ENCODE measurements at places on chromosomes 7 and 10.

GRCh38 chr10:86288695-86289576, 77.7 kb downstream of the GRID1 start:
- DNase-seq, result no peak

DNA sequence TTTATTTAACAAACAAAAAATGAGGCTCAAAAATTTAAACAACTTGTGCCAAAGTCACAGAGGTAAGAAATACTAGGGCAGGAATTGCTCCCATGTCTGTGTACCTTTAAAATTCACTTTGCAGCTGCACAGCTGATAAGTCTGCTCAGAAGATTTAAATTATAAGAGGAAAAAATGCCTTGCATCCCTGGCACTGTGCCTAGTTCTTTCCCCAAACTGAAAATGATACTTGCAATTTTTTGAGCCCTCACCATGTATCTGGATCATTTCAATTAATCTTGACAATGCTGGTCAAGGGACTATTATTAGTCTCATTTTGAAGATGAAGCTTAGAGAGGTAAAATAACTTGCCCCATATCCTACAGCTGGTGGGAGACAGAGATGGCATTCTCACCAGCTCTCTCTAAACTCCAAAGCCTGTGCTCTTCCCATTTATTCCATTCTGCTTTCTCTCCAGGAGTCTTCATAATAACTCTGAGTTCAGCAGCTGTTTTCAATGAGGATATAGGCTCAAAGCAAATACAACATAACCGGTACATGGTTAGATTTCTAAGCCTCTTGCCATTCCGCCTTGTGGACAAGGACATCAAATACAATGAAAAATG, 350.5 kb upstream of the LRRTM3 start:
- no peak for DNase-seq

DNA sequence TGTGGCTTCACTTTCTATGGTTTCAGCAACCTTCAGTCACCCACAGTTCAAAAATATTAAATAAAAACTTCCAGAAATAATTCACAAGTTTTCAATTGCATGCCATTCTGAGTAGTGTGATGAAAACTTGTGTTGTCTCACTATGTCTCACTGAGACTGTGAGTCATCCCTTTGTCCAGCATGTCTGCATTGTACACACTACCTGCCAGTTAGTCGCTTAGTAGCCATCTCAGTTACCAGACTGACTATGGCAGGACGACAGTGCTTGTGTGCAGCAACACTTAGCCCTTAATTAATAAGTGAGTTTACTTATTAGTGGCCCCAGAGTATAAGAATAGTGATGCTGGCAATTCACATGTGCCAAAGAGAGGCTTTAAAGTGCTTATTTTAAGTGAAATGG, 22.5 kb downstream of the CCDC186 start:
- DNase-seq, result peak; percentile 80

DNA sequence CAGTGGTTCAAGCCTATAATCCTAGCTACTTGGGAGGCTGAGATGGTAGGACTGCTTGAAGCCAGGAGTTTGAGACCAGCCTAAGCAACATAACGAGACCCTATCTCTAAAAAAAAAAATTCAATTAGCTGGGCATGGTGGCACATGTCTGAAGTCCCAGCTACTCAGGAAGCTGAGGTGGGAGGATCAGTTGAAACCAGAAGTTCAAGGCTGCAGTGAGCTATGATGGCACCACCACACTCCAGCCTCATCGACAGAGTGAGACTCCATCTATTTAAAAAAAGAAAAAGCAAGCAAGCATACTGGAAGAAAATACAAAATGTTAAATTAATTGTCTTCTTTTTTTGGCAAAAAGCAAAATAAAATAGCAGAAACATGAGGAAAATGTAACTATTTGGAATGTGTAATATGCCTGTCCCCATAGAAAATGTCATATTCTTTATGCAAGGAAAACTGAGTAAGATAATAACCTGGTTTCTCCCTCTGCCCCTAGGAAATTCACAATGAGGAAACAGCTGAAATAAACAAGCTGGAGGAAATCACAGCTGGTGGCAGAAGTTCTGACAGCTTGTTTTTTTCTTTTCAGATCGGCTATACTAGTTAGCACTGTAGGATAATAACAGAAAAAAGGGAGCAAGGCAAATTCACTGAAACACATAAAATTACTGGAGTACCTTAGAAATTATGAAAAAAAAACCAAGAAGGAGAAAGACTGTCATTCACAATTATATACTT, 48.5 kb downstream of the HERPUD2 start:
- peak; percentile 7 for DNase-seq

DNA sequence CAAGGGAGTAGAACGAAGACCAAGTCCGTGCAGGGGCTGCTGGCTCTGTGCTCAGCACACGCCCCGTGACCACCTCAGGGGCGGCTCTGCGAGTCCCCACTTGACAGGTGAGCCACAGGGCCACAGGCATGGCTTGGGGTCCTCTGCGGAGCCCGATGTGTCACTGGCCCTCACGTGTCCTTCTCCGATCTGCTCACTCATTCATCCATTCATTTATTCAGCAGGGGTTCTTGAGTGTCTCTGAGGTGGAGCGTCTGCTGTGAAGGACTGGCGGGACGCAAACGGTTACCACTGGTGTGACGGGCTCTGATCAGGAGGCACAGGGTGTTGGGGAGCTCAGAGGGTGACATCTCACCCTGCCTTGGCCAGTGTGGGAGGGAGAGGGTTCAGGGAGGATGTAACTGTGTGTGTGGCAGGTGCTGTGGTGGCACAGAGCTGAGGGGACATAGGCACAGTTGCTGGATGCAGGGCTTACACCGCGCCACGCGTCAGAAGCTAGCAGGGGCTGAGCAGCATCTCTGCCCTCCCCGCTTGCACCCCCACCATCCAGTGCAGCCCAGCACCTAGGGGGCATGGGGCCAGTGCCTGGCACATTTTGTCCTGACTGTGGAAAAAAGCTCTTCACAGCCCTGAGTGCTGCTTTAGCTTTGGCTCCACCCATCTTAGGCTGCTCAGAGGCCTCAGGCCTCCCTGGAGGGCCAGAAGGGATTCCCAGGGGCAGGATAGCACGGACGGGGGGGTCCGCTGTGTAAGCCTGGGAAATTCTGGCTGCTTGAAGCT, 116.8 kb downstream of the LHPP start:
- DNase-seq, result no peak

DNA sequence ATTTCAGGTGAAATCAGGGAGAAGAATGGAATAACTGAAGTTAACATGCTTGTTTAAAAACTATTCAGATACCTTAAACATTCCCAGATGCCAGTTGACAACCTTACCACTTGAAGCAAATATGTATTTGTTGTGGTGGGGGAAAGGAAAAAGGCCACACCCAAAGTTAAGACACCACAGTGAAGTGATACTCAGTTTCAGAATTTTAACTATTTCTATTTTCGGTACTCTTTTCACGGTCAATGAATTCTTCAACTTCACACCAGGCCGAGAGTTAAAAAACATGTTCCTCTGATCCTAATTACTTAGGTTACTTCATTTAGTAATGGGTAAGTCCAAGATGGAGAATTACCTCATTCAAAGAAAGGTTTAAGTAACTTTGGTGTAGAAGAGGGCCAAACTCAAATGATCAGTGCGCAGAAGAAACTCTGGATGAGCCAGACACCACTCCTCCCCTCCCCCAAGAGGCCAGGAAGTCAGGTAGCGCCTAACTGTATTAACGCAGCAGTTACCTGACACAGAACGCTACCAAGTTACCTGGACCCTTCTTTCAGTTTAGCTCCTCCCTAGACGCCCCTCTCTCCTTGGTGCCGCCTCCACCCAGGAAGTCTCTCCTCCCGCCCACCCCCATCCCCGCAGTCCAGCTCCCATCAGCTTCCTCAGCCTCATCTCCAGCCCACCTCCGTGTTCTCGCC, 700 bp downstream of the MTPN start:
- DNase-seq, result no peak

GRCh38 chr10:110168601-110169481, 38.6 kb upstream of the MXI1 start:
- no peak for DNase-seq

DNA sequence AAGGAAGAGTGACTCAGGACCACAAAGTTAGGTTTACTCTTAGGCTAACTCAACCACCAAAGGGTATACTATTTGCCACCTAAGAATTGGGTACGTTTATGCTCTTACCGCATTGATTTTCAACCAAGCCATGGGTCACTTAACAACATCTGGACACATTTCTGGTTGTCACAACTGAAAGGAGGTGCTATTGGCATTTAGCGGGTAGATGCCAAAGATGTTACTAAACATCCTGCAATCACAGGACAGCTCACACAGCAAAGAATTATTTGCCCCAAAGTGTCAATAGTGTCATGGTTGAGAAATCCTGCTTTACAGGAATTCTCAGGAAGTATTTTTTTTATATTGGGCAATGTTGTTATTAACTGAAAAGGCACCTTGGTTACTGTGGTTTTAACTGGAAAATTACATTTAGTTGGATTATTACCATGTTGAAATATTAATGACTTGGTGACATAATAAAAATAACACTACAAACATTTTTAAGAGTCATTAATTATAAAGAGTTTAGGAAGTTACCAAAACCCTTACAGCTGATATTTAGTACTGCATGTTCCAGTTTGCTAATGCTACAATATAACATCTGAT, 185.0 kb upstream of the TMEM196 start:
- peak; percentile 96 for DNase-seq

DNA sequence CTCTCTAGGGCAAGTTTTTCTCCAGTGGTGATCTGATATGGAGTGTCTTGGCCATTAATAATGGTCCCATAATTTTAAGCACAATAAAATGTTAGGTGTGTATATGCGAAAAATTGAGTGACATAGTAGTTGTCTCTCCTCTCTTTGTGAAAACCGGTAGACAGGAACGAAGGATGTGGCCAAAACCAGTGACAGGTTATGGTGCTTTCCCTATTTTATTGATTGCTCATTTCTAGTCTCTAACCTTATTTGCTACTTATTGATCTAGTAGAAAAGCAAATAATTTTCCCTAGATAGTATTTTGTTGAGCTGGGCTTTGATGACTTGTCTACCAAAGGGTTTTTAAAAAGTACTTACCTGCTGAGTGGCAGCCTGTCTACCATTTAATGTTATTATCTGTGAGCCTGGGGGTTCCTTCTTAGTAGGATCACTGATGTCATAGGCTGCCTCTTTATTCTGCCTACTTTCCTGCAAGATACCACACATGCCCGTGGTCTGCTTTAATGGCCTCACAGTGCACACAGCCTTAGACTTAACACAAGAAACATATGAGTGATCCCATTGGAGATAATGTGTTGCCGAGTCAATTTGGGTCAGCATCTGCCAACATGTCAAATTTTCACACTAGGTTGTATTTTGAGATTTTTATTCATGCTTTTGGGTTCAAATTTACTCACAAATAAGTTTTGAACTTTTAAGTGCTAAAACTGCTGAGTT, 100.0 kb downstream of the AUTS2 start:
- DNase-seq, result no peak

GRCh38 chr7:79862447-79863210, 272.0 kb upstream of the GNAI1 start:
- no peak for DNase-seq

- DNase-seq, result peak; percentile 80
Measured at GRCh38 chr7:105352018-105352612, 36.6 kb downstream of the SRPK2 start.

- peak; percentile 73 for DNase-seq
Measured at GRCh38 chr7:3493499-3493898, 192.4 kb downstream of the SDK1 start.

DNA sequence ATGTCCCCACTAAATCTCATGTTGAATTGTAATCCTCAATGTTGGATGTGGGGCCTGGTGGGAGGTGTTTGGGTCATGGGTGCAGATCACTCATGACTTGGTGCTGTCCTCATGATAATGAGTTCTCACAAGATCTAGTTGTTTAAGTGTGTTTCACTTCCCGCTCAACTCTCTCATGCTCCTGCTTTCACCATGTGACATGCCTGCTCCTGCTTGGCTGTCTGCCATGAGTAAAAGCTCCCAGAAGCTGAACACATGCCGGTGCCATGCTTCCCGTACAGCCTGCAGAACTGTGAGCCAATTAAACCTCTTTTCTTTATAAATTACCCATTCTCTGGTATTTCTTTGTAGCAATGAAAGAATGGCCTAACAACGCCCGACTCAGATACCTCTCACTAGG, 6.2 kb upstream of the PSTK start:
- no peak for DNase-seq

GRCh38 chr10:120342115-120342714, 114.8 kb upstream of the PLPP4 start:
- DNase-seq, result no peak

- DNase-seq, result peak; percentile 48
Measured at GRCh38 chr10:126598009-126598408, 72.5 kb downstream of the C10orf90 start.

- no peak for DNase-seq
Measured at GRCh38 chr7:33940503-33940902, 35.2 kb downstream of the BMPER start.

GRCh38 chr7:84446991-84447480, 252.4 kb upstream of the SEMA3A start:
- DNase-seq, result no peak

DNA sequence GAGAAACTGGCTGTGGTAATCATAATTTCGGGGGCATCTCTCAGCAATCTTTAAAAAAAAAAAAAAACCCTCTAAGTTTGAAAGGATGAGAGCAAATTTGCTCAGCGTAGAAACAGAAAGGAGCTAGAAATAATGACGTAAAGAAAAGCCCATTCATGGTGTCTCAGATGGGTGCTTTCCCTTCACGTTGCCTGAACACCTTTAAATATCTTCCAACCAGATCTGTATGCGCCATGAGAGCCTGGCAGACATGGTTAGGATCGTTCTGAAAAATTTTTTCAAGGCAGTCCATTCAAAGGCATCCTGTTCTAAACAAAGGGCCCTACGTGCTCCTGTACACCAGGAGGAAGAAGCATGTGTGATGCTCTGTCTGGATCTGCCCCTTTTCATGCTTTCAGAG, 141.2 kb upstream of the C1QL3 start:
- DNase-seq, result no peak

- no peak for DNase-seq
Measured at GRCh38 chr10:48745662-48746245, 61.1 kb downstream of the WDFY4 start.

DNA sequence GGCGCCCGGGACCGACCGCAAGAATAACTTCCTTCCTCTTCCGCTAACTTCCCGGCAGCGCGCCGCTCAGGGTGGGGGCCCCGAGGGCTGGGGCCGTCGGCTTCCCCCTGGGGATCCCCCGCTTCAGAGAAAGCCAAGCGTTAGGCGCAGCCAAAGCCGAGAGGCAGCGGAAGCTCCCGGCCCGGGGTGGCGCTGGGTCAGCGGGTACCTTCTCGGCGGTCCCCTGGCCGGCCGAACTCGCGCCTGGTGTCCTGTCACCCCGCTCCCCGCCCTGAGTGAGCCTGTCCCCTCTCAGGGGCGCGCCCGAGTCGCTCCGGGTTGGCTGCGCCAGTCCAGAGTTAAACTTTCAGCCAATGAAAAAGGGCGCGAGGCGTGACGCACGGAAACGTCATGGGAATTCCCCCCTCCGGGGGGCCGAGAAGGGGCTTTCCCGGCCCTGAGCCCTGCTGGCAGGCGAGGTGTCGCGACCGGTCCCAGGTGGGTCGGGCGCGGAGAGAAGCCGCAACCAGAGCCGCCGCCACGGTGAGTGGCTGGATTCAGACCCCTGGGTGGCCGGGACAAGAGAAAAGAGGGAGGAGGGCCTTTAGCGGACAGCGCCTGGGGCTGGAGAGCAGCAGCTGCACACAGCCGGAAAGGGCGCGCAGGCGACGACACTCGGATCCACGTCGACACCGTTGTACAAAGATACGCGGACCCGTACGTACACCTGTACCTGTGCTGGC, 1.3 kb upstream of the NFKB2 start:
- peak; percentile 95 for DNase-seq
